Right atrium auricular region (tissue), 2 donors: ENCODE measurements at places on chromosomes 2 and 18. TPM values are rescaled to one million over a fixed set of nuclear protein-coding genes. Genes with fewer than 3 reads are reported as not detected.
A peak's percentile ranks its signal among the peaks of the same experiment; 100 is the strongest.

The MERTK gene
- 4.9 TPM for total RNA-seq

- H3K4me3 ChIP-seq, result no peak overlapping the region
- DNase-seq, result no peak
- H3K4me1 ChIP-seq, result no peaks in the 10 kb centered on the region
- no peaks in the 10 kb centered on the region for H3K36me3 ChIP-seq
- no peaks in the 10 kb centered on the region for H3K27me3 ChIP-seq
- no peak overlapping the region for H3K27ac ChIP-seq
Observed at GRCh38 chr2:53445383-53446070, 322.1 kb upstream of the CHAC2 start.

DNA sequence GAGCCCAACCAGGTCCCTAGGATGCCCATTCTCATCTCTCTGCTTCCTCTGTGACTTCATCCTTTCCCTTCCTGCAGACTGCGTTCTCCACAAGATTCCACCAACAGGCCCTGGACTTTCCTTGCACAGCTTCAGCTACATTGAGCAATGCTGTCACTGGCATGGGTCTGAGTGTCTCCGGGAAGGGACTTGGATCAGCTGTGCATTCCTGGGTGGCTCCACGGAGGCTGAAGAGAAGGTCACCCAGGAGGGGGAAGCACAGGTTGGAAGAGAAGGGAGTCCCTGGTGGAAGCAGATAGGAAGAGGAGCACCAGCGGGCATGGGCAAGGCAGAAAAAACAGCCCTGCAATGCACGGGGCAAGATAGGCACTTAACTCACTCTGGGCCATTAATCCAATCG is 140.5 kb downstream of the UXS1 start:
- H3K36me3 ChIP-seq, result no peaks in the 10 kb centered on the region
- H3K4me3 ChIP-seq, result no peak overlapping the region
- H3K27ac ChIP-seq, result no peak overlapping the region
- no peak for DNase-seq
- H3K4me1 ChIP-seq, result no peaks in the 10 kb centered on the region

The SPP2 gene
- not detected for total RNA-seq

DNA sequence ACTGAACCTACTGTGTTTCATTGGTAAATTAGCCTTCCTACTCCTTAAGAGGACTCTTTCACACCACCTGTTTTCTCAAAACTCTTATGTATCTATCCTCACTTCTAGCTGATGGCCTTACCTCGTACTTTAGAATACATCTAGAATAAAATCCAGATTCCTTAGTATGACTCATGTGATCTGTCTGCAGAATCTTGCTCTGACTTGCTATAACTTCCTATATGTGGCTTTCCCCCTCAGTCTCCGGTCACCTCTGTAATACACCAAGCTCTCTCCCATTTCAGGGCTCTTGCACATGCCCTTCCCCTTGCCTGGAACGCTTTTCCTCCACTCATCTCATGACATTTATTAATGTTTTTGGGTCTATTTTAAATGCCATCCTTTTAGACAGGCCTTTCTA is 95.6 kb upstream of the LHCGR start:
- no peak overlapping the region for H3K27ac ChIP-seq
- H3K4me3 ChIP-seq, result no peak overlapping the region
- H3K4me1 ChIP-seq, result no peaks in the 10 kb centered on the region
- H3K27me3 ChIP-seq, result no peaks in the 10 kb centered on the region

The CREB1 gene
- total RNA-seq, result 32.9 TPM

DNA sequence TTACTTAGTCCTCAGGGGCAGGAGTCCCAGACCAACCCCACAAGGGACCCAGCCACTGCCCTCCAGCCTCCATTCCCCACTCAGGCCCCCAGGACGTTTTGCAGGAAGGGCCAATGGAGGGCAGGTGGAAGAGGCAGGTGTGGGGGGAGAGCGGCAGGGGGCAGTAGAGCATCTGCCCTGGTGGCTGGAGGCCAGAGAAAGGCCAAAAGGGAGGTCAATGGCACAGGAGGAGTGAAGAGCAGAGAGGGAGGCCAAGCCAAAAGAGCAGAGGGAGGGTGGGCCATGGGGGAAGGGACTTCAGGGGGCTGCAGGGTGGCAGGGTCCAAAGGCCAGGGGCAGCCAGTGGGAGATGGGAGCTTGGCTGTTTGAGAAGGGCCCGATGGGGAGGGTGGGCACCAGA is 17.3 kb upstream of the GPR55 start:
- no peaks in the 10 kb centered on the region for H3K27me3 ChIP-seq
- no peak for DNase-seq
- H3K27ac ChIP-seq, result no peak overlapping the region

DNA sequence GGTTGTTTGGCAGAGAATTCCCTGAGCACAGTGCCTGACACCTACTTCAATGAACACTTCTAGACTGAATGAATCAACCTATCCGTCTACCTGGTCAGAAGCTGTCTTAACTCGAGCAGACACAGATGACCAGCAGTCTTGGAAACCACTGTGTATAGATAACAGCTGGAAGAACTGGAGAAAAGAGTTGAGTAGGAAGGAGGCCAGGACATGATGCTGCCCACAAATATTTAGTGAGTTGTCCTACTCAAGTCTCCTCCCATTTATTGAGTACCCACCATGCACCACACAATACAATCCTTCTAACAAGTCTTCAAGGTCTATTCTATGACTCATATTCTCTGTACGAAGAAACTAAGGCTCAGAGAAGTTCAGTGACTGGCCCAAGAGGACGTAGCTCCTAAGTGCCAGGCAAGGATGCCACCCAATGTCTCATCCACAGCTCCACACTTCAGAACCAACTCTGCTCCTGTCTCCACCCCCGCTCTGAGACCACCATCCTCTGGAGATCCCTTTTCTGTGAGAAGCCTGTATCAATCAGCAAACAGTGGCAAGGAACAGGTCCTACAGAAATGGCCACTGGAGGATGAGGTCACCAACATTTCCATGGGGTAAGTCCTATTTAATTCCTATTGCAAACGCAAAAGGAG is 62.2 kb downstream of the GALNT14 start:
- H3K4me1 ChIP-seq, result no peaks in the 10 kb centered on the region
- no peaks in the 10 kb centered on the region for H3K36me3 ChIP-seq
- no peak for DNase-seq
- no peak overlapping the region for H3K27ac ChIP-seq
- no peak overlapping the region for H3K4me3 ChIP-seq
- no peaks in the 10 kb centered on the region for H3K27me3 ChIP-seq

GRCh38 chr18:59263661-59264060 is 9.6 kb downstream of the RAX start:
- no peak for DNase-seq
- no peaks in the 10 kb centered on the region for H3K4me1 ChIP-seq
- H3K4me3 ChIP-seq, result no peak overlapping the region
- no peaks in the 10 kb centered on the region for H3K36me3 ChIP-seq

DNA sequence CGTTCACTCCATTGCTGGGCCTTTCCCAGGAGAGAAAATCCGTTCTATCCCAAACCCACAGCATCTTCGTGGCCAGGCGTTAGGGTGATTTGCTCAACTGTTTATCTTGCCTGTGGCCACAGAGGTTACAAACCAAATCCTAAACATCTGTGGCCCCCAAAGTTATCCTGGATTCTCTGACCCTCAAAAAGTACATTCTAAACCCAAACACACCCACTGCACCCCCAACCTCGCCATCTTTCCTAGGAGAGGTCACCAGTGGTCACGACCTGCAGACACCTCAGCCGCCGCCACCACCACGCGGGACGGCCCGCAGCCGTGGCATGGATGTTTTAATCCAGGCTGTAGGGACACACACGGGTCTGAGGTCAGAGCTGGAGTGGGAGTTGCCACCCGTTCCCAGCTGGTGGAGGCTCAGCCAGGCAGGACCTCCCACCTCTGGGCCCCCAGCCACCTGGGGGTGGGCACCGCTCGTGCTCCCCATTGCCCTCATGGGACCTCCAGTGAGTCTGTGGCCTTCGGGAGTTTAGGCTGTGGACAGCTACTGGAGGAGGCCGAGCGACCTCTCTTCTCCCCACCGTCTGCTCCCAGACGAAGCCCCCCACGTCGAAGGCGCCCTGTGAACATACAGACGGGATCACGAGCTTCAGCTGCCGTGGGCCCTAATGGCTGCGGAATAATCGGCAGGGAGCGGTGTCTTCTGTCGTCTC is 72.0 kb downstream of the KCNG2 start:
- no peak overlapping the region for H3K4me3 ChIP-seq
- DNase-seq, result no peak

The SLC14A1 gene
- 23.9 TPM for total RNA-seq

The TMEM17 gene
- total RNA-seq, result 0.90 TPM

DNA sequence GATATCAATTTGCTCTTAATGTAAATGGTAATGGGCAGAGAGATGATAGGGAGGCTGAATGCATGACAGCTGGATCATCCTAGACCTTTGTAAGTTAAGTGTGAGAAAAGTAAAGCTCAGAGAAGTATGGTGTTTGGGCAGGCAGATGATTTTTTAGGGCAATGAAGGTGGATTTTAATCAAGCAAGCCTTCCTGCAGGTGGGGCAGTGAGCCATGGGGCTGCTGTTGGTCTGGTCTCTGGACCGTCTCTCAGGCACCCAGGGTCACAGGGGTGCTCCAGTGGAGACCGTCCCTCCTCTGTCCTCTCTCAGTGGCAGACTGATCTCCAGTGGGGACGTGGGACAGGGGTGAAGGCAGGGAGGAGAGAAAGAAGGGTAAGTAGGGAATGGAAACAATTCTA is 69.8 kb upstream of the STK17B start:
- no peak for DNase-seq
- H3K36me3 ChIP-seq, result no peaks in the 10 kb centered on the region
- no peak overlapping the region for H3K4me3 ChIP-seq
- H3K4me1 ChIP-seq, result peaks cover 28% of the 10 kb centered on the region
- no peak overlapping the region for H3K27ac ChIP-seq
- H3K27me3 ChIP-seq, result no peaks in the 10 kb centered on the region

GRCh38 chr2:233850745-233851144 is 3.6 kb downstream of the HJURP start:
- peaks cover 11% of the 10 kb centered on the region for H3K4me1 ChIP-seq
- no peaks in the 10 kb centered on the region for H3K36me3 ChIP-seq
- H3K4me3 ChIP-seq, result no peak overlapping the region
- H3K27me3 ChIP-seq, result no peaks in the 10 kb centered on the region
- no peak for DNase-seq
- H3K27ac ChIP-seq, result no peak overlapping the region

The GALNT3 gene
- total RNA-seq, result 0.11 TPM

The HRH4 gene
- not detected for total RNA-seq

DNA sequence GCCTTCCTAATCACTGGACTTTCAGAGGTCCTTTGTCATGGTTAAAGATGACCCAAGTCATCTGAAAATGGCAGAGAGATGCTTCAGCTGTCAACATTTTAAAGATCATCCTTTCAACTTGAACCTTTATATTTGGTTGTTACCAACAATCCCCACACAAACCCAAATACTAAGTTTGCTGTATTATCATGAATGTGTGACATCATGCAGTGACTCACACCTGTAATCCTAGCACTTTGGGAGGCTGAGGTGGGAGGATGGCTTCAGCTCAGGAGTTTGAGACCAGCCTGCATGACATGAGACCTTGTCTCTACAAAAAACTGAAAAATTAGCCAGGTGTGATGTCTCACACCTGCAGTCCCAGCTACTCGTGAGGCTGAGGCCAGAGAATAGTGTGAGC is 55.2 kb upstream of the NRP2 start:
- no peak for DNase-seq
- H3K36me3 ChIP-seq, result no peaks in the 10 kb centered on the region
- H3K27me3 ChIP-seq, result no peaks in the 10 kb centered on the region

DNA sequence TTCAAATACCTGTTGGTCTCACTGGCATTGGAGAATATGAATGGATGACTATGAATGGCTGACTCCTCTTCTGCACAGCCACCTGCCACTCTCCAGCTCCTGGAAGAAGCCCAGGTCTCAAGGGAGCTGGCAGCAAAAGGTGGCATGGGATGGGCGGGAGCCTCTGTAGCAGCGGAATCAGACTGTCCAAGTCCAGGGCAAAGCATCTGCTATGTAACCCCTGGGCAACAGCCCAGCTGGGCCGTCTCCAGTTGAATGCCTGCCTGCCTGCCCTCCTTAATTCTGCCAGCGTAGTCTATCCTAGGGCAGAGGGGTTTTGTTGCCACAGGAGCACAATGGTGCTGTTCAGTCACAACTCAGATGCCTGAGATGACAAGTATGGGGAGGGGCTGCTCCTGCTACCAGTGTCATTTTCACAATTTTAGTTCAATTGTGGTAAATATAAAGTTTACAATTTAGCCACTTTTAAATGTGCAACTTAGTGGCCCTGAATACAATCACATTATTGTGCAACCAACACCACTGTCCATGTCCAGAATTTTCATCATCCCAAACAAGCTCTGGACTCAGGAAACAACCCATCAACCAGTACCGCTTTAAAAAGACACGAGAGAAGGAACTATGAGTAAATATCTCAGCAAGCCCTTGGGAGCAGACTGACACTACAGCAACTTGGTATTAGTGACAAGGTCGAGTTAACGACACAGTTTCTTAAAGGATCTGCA is 115.2 kb downstream of the MYO5B start:
- DNase-seq, result no peak
- H3K4me1 ChIP-seq, result peaks cover 9% of the 10 kb centered on the region
- H3K27me3 ChIP-seq, result no peaks in the 10 kb centered on the region
- no peak overlapping the region for H3K27ac ChIP-seq

- no peaks in the 10 kb centered on the region for H3K27me3 ChIP-seq
- H3K36me3 ChIP-seq, result no peaks in the 10 kb centered on the region
- no peak overlapping the region for H3K27ac ChIP-seq
Observed at GRCh38 chr2:19630921-19631320, 270.9 kb downstream of the TTC32 start.

The ERBB4 gene
- 12.4 TPM for total RNA-seq

DNA sequence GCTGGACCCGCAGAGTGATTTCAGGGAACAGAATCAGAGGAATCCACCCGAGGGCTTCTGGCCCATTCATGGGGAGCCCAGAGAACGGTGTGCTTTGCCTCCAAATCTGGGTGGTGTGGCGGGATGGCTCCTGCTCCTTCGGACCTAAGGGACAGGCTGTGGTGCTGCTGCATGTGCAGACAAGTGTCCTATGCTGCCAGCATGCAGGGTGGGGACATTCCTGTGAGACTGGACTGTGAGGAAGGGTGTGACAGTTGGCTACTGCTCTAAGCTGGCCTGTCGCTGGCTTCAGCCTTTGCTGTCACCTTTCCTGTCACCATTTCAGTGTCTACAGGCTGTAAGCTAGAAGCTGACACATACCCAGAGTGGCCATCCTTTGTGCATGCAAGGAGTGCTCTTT is 2.9 kb upstream of the SLC4A3 start:
- DNase-seq, result peak; percentile 77
- peak overlapping the region; percentile 98 for H3K27ac ChIP-seq

The TLX2 gene
- not detected for total RNA-seq

DNA sequence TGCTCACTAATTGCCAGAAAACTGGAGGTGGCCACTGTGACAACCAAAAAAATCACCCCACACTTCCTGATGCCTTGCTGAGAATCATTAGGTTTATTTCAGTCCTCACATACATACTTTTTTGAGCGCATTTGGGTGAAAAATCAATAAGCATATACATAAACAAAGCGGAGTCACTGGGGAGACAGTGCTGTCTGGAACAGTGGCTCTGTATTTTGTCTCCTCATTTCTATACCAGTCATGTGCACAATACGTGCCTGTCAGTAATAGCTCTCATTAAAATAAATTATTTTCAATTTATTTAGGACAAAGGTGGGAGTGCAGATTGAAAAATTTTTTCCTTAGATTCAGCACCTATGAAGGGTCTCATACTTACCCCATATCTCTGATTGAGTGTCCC is 48.2 kb downstream of the CXCR4 start:
- DNase-seq, result no peak
- H3K36me3 ChIP-seq, result no peaks in the 10 kb centered on the region
- H3K4me1 ChIP-seq, result no peaks in the 10 kb centered on the region
- H3K27ac ChIP-seq, result no peak overlapping the region
